ENCODE measurements at places on chromosomes 11 and 22. TPM values are rescaled to one million over a fixed set of nuclear protein-coding genes. Genes with fewer than 3 reads are reported as not detected.

Gene GTSE1
- 1.8 TPM for total RNA-seq

Gene OR51G1
- total RNA-seq: not detected

Gene UBQLNL
- total RNA-seq: 0.29 TPM

Gene CRKL
- total RNA-seq: 31.2 TPM

Gene GVQW3
- 2.9 TPM for total RNA-seq

Gene SDHD
- 100 TPM for total RNA-seq

Gene LRRC32
- total RNA-seq: 37.6 TPM

Gene SPA17
- total RNA-seq: 8.0 TPM

Gene RAB36
- total RNA-seq: 8.5 TPM

Gene GRAP2
- not detected for total RNA-seq

Gene STX5
- 35.8 TPM for total RNA-seq

Gene NAALAD2
- total RNA-seq: 1.8 TPM

Measured in osteoblast (primary cell).